Myometrial cell (primary cell): ENCODE measurements at places on chromosomes 1 and 21. TPM values are rescaled to one million over a fixed set of nuclear protein-coding genes. Genes with fewer than 3 reads are reported as not detected.

Gene S100A8
- not detected in 2 replicates for total RNA-seq

Gene NCAM2
- 0.89 and 1.2 TPM in 2 replicates for total RNA-seq

Gene NUDC
- total RNA-seq: 90.2 and 98.4 TPM in 2 replicates

Gene NBPF4
- total RNA-seq: not detected in 2 replicates

Gene RPE65
- not detected in 2 replicates for total RNA-seq

Gene PRDM16
- total RNA-seq: 1.1 TPM in 1 of 2 replicates, not detected in the other

Gene FNDC10
- 0.86 and 1.4 TPM in 2 replicates for total RNA-seq
